ENCODE measurements at places on chromosomes 11 and 22. TPM values are rescaled to one million over a fixed set of nuclear protein-coding genes. Genes with fewer than 3 reads are reported as not detected.

- peak; percentile 33 for DNase-seq
Measured at GRCh38 chr11:87263264-87263838, 225.6 kb downstream of the TMEM135 start.

- DNase-seq: no peak
Measured at GRCh38 chr11:34487430-34487829, 26.2 kb downstream of the ELF5 start.

GRCh38 chr22:25569361-25569760 lies 4.9 kb downstream of the GRK3 start:
- DNase-seq: no peak

DNA sequence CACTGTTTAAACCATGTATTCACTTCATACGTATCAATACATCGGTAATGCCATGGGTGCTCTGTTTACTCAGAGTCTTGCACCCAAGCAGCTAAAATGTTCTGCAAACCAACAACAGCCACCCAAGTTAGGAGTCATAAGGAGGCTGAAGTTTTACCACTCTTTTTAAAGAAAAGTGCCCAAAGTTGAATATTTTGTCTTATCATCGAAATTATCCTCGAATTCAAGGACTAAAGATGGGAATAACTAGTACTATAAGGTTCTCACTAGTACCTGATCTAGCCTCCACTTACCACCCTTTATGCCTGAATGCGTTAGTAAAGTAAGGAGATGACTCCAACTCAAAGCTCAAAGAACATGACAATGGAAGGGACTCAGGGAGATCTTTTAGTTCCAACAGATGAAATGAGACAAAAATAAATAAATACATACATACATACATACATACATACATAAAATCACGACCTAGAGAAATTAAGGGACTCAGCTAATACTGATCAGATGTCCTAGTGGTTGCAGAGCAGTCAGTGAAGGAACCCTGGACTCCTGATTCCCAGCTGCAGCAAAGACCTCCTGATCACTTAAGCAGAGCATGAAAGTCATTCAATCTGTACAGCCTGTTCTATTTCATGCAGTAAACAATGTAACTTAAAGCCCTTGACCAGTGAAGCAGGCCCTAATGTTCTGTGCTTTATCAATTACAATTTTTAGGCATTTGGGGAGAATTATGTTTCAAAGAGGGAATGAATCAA lies 7.7 kb downstream of the OSBP start:
- no peak for DNase-seq

GRCh38 chr22:47092896-47093311 lies 330.5 kb downstream of the TBC1D22A start:
- DNase-seq: no peak

GRCh38 chr11:57410287-57410686 lies 16.6 kb downstream of the SLC43A3 start:
- DNase-seq: no peak

DNA sequence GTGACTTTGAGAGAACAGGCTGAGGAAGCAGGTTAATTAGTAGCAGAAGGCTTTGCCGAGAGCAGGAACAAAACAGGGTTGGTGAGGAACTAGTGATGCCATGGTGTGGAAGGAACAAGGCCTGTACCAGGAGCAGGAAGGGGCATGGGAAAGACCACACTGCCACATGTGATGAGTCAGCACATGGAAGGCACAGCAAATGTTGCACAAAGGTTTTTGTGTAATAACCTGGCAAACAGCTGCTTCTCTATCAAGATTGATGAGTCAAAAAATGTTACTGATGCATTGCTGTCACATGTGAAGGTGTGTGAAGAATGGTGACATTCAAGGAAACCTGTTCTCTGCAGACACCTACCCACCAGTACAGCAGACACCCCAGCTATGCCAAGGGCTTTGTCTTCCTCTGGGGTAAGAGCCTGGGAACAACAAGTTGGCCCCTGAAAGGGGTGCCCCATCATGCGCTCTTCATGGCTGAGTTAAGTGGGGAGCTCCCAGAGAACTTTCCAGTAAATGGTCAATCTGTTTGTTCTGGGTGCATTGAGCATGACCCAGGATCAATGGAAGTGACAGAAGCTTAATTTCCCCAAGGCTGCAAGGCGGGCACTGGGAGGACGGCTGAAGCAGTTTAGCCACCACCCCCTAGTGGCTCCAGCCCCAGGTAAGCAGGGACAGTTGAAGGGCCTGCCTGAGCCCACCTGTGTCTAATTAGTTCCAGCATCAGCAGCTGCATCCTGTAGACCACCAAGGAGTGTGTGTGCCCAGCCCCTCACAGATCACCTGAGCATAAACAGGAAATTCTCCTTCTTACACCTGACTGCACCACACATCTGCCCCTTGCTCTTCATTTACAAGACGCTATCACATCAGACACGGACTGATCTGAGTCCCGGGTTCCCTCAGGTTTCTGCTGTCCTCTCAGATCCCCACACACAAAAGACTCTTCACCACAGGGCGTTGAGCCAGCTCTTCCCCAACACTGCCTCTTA lies 47.6 kb downstream of the GGTLC2 start:
- DNase-seq: no peak

GRCh38 chr11:12684816-12685215 lies 10.6 kb downstream of the TEAD1 start:
- DNase-seq: no peak

- no peak for DNase-seq
Measured at GRCh38 chr11:11335043-11335442, 18.0 kb downstream of the CSNK2A3 start.

DNA sequence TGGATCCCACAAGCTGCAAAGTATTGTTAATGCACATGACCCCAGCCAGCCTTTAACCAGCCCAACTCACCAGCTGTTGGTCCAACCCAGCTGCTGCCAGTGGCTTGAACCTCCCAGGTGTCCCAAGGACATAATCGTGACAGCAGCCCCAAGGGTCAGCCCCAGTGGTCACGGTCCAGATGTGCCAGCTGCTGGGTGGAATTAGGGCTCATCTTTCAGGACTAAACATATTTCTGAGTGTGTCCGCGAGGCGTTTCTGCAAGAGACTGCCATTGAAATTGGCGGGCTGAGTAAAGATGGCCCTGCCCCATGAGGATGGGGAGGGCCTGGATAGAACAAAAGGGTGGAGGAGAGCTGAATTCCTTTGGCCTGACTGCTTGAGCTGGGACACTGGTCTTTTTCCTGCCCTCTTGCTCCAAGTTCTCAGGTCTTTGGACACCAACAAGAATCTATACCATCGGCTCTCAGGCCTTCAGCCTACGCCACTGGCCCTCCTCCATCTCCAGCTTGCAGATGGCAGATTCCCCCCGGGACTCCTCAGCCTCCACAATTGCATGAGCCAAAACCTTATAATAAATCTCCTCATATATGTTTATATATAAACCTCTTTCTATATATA lies 240.2 kb downstream of the MN1 start:
- no peak for DNase-seq

DNA sequence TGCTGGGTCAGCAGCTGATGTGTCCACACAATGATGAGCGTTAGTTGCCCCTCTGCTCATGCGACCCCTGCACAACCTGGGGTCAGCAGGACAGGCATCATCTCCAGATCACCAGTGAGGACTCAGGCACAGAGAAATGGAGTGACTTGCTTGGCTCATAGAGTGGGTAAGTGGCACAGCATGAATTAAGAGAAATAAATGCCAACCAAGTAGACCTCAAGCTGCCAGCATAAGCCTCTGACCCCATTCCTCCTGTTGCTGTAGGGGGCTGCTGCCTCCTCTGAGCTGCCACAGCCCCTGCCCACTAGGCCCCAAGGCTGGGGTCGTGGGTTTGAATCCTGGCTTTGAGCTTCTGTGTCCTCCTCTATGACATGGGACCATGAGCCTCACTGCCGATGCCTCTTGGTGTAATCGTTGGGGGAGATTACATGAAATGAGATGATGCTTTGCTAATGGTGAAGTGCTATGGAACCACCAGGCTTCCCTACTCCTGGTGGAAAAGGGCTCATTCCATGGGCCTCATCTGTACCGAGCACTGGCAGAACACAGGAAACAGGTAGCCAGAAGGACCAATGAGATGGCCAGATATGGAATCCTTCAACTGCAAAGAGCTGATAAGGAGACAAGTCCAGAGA lies 33.6 kb downstream of the LRRC32 start:
- DNase-seq: no peak

GRCh38 chr11:107427569-107428180 lies 29.9 kb downstream of the CWF19L2 start:
- no peak for DNase-seq

- peak; percentile 67 for DNase-seq
Measured at GRCh38 chr11:12724301-12725054, 50.3 kb downstream of the TEAD1 start.

- DNase-seq: no peak
Measured at GRCh38 chr11:2444821-2445745, at the start of gene KCNQ1. Gene KCNQ1 (plus strand): TSS chr11:2445008. CDS start chr11:2445099, 91 bp downstream.

DNA sequence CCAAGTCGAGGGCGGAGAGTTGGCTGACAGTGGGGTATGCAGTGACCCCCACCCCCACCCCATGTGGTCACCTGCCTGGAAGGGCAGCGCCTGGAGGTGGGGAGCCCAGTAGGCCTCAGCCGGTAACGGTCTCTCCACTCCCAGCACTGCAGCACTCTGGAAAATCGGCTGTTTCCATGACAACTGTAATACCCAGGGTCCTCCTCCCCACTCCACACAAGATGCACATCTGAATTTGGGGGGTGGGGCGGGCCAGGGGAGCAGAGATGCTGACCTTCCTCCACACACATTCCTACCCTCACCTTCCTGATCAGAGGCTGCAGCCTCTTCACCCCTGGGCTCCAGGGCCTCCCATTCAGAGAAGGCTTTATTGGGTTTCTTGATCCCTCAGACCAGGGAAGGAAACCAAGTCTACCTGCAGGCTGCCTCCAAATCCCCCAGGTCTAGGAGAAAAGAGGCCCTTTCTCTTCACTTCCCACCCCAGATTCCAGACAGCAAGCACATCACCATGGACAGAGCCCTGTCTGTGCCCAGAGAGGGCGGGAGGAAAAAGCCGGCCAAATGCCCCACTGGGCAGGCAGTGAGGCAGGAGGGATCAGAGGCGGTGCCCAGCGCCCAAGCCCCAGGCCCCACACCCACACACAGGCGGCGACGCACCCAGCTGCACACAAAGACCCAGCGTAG lies 46.5 kb downstream of the SLC22A12 start:
- no peak for DNase-seq

- no peak for DNase-seq
Measured at GRCh38 chr11:68118706-68119448, 2.3 kb downstream of the CHKA start.

DNA sequence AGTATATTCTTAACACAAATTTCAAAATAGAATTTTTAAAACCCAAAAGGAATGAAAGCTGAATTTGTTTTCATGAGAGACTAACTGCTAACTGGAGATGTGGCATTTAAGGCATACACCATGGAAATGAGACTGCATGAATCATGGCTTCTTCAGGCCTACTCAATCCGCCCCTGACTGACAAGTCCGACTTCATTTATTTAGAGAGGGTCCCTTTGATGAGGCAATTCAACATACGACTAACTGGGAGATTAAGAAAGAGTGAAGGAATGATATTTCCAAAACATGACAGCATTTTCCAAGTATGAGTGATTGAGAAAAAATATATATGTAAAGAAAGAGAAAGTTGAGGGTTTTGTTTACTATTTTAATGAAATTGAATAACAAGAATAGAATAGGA lies 720.1 kb downstream of the DLG2 start:
- no peak for DNase-seq

DNA sequence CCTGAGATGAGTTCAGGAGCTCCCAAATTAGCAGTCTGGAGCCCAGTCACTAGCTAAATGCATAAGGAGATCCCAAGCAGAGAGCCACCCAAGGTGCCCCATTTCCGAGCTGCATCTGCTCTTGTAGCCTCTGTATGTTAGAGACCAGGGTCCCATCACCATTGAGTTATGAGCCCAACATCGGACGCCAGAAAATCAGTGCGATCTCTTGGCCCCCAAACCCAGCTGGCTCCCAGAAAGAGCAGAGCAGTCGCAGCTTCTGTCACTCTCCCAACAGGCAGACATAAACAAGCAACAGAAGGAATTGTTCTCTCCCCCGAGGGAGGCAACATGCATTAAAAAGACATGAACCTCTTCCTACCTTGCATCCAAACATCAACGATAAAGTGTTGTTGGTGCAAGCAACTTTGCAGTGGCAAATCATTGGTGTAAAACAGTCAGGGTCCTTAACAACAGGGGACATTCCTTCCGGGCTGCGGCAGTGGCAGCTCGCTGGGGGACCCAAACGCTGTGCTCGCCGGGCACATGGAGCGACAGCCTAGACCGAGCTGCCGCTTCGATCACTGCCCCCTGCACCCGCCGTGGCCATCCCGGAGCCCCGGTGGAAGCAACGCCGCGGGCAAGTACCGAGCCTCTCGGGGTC lies 907.1 kb downstream of the DLG2 start:
- no peak for DNase-seq

DNA sequence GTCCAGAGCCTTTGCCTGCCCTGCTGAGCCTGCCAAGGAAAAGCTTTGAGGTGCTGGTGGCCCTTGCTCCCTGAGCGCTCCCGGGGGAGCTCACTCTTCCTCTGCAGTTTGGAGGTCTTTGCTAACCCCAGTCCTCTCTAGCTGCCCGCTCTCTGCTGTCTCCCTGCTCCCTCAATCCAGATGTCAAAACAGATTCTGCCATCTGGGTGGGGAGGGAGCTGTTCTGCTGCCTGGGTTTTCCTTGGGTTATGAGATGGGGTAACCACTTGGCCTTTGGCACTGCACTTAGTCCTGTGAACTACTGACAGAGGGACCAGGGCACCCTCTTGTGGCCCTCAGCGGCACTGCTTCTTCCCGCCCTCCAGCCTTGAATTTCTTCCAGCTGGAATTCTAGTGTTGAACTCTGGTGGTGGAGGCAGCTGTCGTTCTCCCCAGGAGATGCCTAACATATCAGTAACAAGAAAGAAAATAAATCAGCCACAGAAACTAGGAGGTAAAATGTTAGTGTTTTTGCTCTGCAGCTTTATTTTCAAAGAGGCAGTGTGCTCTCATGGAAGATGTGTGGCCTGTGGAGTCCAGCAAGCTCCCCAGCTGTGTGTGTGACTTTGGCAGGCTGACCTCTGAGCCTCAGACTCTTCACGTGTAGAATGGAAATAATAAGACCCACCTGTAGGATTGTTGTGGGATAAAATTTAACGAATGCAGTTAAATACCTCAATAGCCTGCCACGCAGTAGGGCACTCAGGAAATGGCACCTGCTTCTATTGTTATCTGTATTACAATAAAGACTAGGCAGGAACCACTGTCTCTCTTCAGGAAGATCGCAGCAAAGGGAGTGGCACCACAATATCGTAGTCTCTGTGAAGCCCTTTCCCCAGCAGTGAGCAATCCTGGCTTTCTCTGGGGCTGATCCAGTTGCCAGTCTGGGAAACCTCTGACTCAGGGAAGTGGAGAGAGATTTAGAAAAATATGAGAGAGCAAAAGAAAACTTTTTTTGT lies 23.4 kb downstream of the ARFGAP2 start:
- DNase-seq: peak; percentile 85

OR51B5 gene
- total RNA-seq: 0.30 TPM

ZNF195 gene
- 15.8 TPM for total RNA-seq
